Kidney (tissue), 22 donors: ENCODE measurements at places on chromosomes 3 and 15. TPM values are rescaled to one million over a fixed set of nuclear protein-coding genes. Genes with fewer than 3 reads are reported as not detected.

CCDC32 gene
- polyA plus RNA-seq, result 35.9 TPM

MOBP gene
- polyA plus RNA-seq, result not detected

ADCY5 gene
- polyA plus RNA-seq, result 7.1 TPM

CPA3 gene
- polyA plus RNA-seq, result not detected

PARP15 gene
- not detected for polyA plus RNA-seq

CLSTN2 gene
- polyA plus RNA-seq, result 2.0 TPM

SHC4 gene
- 0.47 TPM for polyA plus RNA-seq

ROPN1 gene
- polyA plus RNA-seq, result not detected

CTXN2 gene
- 0.15 TPM for polyA plus RNA-seq

IL17RD gene
- 4.4 TPM for polyA plus RNA-seq

SIDT1 gene
- polyA plus RNA-seq, result 0.92 TPM

CHRNA7 gene
- 0.80 TPM for polyA plus RNA-seq

SI gene
- 0.11 TPM for polyA plus RNA-seq

CFAP100 gene
- 0.60 TPM for polyA plus RNA-seq

CFAP161 gene
- not detected for polyA plus RNA-seq

GASK1A gene
- 2.3 TPM for polyA plus RNA-seq

ULK4 gene
- 4.6 TPM for polyA plus RNA-seq

PLSCR2 gene
- not detected for polyA plus RNA-seq

ATP13A5 gene
- polyA plus RNA-seq, result not detected

GRM7 gene
- polyA plus RNA-seq, result not detected

TTLL13 gene
- polyA plus RNA-seq, result 0.88 TPM

ELL3 gene
- 2.7 TPM for polyA plus RNA-seq

LSG1 gene
- polyA plus RNA-seq, result 14.8 TPM

ZKSCAN7 gene
- 2.2 TPM for polyA plus RNA-seq

SATB1 gene
- polyA plus RNA-seq, result 6.2 TPM

GXYLT2 gene
- polyA plus RNA-seq, result 0.39 TPM

MON1A gene
- 16.4 TPM for polyA plus RNA-seq

NR2E3 gene
- polyA plus RNA-seq, result not detected

SEMA3G gene
- polyA plus RNA-seq, result 28.2 TPM

HCLS1 gene
- 11.7 TPM for polyA plus RNA-seq

BNC1 gene
- polyA plus RNA-seq, result not detected

NIPA2 gene
- polyA plus RNA-seq, result 30.0 TPM

RTP1 gene
- not detected for polyA plus RNA-seq

CEP63 gene
- 19.2 TPM for polyA plus RNA-seq

RASSF1 gene
- 19.1 TPM for polyA plus RNA-seq

EFCC1 gene
- 2.4 TPM for polyA plus RNA-seq

PLA2G4D gene
- not detected for polyA plus RNA-seq

TMCO5A gene
- not detected for polyA plus RNA-seq

TASOR gene
- polyA plus RNA-seq, result 22.0 TPM

MELTF gene
- 6.1 TPM for polyA plus RNA-seq

FRMD5 gene
- 0.32 TPM for polyA plus RNA-seq

GRK7 gene
- polyA plus RNA-seq, result not detected

TMEM212 gene
- polyA plus RNA-seq, result not detected

ARIH2 gene
- 30.4 TPM for polyA plus RNA-seq

CCDC33 gene
- not detected for polyA plus RNA-seq
